ENCODE measurements at places on chromosomes 6 and 20.
A peak's percentile ranks its signal among the peaks of the same experiment; 100 is the strongest.

DNA sequence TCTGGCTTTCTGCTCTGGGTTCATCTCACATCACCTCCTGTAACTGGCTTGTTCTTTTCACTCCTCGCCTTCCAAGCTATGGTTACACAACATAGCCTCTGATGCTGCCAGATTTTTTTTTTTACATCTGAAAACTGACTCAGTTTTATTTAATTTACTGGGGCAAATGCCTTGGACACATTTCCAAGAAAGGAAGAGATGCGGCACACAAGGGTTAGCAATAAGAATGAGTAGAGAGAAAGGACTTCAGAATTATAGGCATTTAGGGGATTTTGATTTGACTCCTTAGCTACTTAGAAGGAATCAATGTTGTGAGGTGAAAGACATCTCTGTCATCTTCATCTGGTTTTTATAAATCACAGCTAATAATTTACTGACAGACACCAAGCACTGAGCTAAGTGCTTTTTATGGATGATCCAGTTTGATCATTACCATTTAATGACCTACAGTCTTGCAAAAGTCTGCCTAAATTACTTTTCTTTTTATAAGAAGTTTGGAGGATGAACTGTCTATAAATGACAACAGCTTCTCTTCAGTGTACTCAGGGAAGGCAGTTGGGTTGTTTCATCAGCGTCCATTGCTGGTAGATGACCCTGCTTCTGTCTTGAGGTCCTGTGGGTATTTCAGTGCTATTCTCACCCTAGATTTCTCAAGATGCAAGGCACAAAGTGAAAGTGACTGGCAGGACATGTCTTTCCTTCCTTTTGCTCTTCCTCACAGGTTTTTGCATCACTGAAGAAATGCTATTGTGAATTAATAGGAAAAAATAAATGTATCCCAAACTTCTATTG lies 31.1 kb downstream of the LAMA4 start:
- DNase-seq = no peak

- no peak for DNase-seq
Observed at GRCh38 chr20:36929290-36929689, 22.2 kb downstream of the SAMHD1 start.

GRCh38 chr20:37686762-37687477 lies 6.9 kb upstream of the CTNNBL1 start:
- DNase-seq = no peak

DNA sequence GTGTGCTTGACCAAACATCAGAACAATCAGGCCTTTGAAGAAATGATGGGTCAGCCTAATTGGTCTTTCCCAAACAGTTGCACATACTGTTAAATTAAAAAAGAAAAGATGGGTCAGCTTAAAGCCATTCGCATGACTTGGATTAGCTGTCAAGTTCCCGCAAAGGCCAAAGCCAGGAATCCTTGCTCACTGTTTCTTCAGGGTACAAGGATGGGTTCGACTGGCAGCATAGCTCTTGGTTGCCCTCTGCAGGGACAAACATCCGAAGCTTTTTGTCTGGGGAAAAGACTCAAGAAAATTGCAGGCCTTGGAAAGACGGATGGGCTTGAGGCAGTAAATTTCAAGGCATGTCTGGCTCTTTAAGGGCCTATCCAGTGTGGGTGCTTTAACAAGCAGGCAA lies 168.0 kb downstream of the HDGFL1 start:
- DNase-seq = peak; percentile 24

GRCh38 chr20:43554369-43554768 lies 4.5 kb upstream of the SGK2 start:
- no peak for DNase-seq

GRCh38 chr6:2790588-2791449 lies 25.6 kb downstream of the WRNIP1 start:
- peak; percentile 7 for DNase-seq

- DNase-seq = peak; percentile 13
Observed at GRCh38 chr6:28940294-28940857, 16.6 kb upstream of the TRIM27 start.

GRCh38 chr6:131115651-131116050 lies 19.6 kb upstream of the AKAP7 start:
- DNase-seq = no peak

GRCh38 chr6:149452037-149452939 lies 32.5 kb downstream of the ZC3H12D start:
- no peak for DNase-seq

DNA sequence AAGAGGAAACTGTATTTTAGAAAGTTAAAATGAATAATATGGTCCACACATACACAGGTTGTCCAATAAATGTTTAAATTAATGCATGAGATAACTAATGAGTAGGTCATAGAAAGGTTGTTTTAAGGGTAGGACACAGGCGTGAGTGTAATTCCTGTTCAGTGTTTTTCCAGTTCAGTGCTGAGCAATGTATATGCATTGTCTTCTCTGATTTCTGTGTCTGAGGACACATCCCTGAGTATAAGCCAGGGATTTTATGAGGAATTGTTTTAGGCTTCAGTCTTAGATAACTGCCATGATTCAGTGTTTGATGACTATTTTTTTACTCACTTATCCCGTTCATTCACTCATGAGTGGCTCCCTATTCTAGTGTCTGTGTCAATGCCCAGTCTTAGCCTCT lies 298.5 kb upstream of the TBX18 start:
- no peak for DNase-seq

- DNase-seq = no peak
Observed at GRCh38 chr20:46642265-46642968, 8.8 kb downstream of the SLC13A3 start.

GRCh38 chr6:100948381-100949133 lies 67.4 kb upstream of the ASCC3 start:
- DNase-seq = no peak

DNA sequence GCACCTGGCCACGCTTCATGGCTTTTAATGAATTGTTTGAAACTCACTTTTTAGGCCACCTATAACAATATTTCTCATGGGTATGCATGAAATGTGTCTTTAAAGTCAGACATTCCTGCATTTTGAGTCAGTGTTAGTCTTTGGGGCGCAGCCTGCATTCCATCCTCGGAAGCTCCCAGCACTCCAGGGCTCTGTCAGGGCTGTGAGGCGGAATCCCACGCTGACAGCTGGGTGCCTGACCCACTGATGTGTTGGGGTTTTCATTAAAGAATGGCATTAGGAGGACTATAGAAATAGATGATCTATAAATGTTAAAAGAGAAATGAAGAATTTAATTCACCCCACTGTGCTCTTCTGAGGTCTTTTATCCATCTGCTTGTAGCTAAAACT lies 16.2 kb upstream of the CLDN20 start:
- DNase-seq = no peak

- no peak for DNase-seq
Observed at GRCh38 chr6:98779618-98780017, 54.8 kb upstream of the POU3F2 start.

DNA sequence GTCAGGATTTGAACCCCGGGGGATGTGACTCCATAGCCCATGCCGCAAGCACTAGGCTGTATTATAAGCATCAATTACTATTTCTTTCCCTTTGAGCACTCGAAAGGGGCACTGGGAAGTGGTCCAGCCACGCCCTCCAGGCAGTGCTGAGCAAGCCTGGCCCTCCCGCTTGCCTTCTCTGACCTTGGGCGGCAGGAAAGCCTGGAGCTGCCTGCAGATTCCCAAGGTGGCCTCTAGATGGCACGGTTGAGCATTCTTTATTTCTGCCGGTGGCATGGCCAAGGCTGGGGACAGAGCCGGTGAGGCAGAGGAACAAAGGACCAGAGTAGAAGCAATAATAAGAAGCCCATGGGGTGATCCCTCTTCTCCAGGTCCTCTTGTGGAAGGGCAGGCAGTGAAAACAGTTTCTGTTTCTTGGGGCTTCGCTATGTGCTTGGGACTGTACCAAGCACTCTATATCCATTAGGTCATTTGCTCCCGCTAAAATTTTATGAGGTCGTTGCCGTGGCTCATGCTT lies 32.0 kb downstream of the ARHGAP40 start:
- DNase-seq = peak; percentile 39

GRCh38 chr6:30175765-30176164 lies 12.4 kb downstream of the TRIM15 start:
- DNase-seq = no peak

- no peak for DNase-seq
Observed at GRCh38 chr20:57678340-57678739, 31.5 kb downstream of the PMEPA1 start.

- DNase-seq = no peak
Observed at GRCh38 chr20:48681201-48681872, 146.5 kb downstream of the PREX1 start.

DNA sequence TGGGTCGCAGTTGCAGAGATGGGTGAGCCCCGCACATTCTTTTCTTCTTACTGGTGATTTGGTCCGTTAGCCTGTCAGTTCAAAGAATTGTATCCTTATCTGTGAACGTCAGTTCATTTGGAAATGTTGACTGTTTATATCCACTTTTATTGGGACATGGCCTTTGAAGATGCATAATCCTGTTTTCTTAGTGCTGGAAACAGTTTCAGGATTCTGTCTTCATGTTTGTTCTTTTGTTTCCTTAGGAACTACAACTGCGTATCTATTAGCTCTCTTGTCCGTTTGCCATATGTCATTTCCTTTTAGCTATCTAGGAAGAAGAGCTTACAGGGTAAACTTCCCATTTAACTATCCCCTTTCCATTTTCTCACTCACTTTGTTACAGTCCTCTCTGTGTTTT lies 35.0 kb upstream of the TULP1 start:
- no peak for DNase-seq

GRCh38 chr6:125797886-125798444 lies 7.2 kb downstream of the NCOA7 start:
- no peak for DNase-seq

DNA sequence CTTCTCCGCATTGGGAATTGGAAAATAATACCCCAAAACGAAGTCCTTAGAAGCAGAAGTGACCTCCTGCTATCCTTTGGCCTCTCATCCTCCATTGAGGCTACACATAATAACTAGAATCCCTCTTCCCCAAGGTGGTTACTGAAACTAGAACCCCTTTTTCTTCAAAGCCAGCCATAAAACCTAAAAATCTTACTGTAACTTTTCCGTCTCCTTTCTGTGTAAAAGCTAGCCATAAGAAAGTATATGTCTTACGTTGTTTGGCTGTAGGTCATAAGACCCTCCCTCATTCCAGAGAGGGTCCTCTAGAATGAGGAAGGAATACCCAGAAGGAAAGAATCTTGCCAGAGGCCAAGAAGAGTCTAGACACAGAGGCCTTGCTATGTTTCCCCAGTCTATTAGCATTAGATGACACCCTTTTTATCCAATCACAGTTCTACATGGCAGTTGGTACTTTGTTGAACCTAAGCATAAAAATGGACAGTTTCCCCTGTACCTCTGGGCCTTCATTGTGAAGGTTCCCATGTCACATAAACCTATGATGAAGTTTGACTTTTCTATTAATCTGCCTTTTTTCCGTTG lies 133.9 kb upstream of the BTN3A2 start:
- DNase-seq = no peak

DNA sequence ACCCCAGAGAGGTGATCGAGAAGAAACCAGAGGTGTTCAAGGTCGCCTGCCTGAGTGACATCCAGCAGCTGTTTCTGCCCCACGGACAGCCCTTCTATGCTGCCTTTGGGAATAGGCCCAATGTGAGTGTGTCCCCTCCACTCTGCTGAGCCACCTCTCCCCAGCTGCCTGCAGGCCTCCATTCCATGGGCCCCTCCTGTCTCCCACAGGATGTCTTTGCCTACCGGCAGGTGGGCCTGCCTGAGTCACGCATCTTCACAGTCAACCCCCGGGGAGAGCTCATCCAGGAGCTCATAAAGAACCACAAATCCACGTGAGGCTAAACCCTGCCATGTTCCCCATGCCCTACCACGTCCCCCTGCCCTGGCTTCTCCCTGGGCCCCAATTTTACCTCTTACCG lies 8.4 kb downstream of the EMILIN3 start:
- no peak for DNase-seq

- no peak for DNase-seq
Observed at GRCh38 chr6:73796881-73797280, 100.9 kb downstream of the CD109 start.

- DNase-seq = no peak
Observed at GRCh38 chr6:83592770-83593394, 80.5 kb downstream of the PRSS35 start.

GRCh38 chr6:111681860-111682259 lies 76.2 kb upstream of the TRAF3IP2 start:
- DNase-seq = no peak

DNA sequence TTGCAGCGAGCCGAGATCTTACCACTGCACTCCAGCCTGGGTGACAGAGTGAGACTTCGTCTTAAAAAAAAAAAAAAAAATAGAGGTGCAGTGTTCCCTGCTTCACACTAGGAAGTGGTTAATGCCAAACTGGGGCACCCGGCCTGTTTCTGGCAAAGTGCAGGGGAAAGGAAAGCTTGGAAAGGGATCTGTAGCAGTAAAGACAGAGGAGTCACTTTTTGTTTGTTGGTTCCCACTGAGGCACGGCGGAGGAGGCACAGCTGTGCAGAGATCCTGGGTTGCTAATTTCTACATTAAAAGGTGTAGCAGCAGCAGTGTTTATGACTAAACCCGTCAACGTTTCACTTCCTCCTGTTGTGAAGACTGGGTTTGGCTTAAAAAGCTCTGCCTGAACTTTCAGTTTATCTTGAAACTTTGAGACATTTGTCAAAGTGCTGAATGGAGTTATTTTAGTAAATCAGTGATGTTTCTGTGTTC lies 125.6 kb downstream of the CARMIL1 start:
- DNase-seq = no peak

DNA sequence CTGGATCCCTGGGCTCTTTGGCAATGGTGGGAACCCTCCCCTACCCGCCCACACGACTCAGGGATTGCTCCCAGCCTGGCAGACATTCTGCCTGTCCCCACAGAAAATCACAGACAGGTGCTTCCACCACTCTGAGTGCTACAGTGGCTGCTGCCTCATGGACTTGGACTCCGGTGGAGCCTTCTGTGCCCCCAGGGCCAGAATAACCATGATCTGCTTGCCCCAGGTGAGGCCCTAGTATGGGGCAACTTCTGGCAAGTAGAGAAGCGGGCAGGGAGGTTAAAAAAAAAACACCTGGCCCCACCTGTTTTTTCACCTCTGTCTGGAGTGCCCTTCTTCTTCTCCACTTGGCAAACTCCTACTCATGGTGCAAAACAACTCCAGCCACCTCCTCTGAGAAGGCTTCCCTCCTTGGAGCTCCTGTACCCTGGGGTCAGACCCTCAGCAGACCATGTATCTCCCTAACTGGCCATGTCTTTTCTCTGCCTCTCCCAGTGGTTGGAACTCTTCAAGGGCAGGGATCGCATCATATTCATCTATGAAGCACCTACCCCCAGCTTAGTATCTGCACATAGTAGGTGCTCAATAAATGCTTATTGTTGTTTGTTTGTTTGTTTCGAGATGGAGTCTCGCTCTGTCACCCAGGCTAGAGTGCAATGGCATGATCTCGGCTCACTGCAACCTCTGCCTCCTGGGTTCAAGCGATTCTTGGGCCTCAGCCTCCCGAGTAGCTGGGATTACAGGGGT lies 1.1 kb downstream of the CLPSL2 start:
- DNase-seq = no peak
